ENCODE measurements at places on chromosomes 5 and 9.

DNA sequence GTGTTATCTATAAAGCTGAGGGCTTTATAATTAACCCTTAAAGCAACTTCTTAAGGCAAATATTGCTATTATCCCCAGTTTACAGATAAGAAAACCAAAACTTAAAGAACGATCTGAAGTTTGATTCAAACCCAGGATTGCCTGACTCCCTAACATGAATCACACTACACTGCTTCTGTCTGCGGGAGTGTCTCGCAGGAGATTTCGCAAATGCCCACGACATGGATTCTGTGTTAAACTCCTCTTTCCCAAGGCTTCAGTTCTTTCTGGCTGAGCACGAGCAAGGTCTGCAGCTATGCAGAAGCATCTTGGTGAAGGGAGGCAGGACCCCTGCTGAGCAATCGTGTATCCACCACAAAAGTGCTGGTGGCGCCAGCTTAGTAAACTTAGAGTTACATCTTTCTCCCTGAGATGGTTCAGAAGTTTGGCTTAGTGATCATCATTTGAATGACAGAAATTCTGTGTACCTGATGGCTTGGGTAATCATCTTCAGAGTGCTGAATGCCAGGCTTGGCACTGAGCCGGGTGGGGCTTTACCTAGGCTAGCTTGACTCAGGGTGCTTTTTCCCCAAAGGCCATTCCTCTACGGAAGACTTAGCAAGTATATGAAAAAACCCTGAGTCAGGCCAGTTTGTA is 81.4 kb upstream of the PIK3R1 start:
- no peak for DNase-seq

DNA sequence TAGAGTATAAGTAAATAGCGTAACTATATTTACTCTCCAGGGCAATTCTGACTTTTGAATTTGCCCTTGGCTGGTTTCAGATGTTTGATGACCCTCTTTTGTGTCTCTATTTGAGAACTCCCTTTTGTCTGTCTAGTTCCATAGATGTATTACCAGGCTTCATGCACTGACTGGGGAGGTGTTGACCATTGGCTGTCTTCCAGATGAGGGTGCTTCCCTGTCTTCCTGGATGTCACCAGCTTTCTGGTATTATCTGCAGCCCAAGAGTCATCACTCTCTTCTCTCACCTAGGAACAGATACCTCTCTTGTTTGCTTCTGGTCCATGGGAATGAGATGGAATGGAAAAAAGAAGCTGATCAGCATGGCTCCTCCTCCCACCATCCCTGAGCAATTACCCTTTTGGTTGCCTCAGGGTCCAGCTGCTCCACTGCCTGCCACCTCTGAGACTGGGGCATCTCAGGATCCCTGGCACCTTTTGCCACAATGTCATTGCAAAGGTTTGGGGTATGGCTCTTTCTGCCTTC is 58.7 kb upstream of the TMED7 start:
- DNase-seq, result no peak

GRCh38 chr5:2750758-2751464 is 566 bp downstream of the IRX2 start:
- no peak for DNase-seq

- DNase-seq, result no peak
Observed at GRCh38 chr9:96758845-96759673, 18.8 kb downstream of the ZNF510 start.

GRCh38 chr5:16681876-16682275 is 65.1 kb upstream of the RETREG1 start:
- no peak for DNase-seq

GRCh38 chr5:19713740-19714139 is 274.3 kb downstream of the CDH18 start:
- DNase-seq, result no peak

DNA sequence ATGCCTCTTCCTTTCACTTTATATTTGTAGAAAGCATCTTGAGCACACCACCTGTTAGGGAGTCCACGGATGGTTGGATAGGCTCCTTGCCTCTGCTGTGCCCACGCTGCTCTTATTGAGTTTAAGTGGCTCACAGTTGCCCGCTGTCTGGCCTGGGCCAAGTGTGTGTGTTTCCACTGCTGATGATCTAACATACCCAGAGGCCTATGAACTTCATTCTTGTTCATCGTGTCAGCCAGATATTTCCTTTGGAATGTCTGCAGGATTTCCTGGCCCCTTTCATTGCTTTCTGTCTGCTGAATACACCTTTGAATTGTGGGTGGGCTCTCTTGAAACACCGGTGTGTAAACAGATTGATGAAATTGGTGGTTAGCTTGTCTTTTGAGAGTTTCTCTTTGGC is 46.6 kb downstream of the MVB12B start:
- DNase-seq, result no peak

DNA sequence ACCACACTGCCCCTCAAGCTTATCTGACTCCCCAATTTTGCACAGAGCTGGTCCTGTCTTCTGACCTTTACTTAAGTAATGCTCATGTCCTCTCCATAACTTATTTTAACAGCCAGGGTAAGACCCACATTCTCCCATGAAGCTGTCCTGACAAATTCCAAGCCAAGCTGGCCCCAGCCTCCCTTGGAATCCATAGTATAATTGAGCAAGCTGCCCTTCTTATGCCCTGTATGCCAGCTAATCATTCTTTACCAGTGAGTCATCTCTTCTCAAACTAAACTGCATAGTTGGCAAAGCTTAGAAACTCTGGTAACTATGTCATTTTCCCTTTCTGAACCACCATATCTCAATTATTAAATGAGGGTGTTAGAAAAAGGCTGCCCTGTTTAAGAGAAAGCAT is 92.4 kb downstream of the NFIB start:
- DNase-seq, result peak; percentile 97

GRCh38 chr5:45532826-45533624 is 163.2 kb downstream of the HCN1 start:
- DNase-seq, result no peak

DNA sequence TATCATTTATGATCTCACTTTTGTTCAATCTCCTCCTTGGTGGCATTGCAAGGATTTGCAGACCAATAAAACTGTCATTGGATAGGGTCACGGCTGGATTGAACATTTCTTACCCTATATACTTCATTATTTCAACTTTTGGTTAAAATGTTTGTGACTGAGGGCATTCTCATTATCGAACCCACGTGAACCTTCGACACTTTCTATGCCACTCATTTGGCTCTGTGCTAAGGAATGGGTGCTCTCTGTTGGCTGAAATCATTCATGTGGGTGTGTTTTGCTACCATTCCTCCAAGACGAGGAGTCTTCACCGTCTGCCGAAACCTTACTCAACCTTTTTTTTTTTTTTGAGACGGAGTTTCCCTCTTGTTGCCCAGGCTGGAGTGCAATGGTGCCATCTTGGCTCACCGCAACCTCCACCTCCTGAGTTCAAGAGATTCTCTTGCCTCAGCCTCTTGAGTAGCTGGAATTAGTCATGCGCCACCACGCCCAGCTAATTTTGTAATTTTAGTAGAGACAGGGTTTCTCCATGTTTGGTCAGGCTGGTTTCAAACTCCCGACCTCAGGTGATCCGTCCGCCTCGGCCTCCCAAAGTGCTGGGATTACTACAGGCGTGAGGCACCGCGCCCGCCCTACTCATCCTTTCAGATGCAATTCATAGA is 62.5 kb downstream of the CSNK1A1 start:
- DNase-seq, result no peak

DNA sequence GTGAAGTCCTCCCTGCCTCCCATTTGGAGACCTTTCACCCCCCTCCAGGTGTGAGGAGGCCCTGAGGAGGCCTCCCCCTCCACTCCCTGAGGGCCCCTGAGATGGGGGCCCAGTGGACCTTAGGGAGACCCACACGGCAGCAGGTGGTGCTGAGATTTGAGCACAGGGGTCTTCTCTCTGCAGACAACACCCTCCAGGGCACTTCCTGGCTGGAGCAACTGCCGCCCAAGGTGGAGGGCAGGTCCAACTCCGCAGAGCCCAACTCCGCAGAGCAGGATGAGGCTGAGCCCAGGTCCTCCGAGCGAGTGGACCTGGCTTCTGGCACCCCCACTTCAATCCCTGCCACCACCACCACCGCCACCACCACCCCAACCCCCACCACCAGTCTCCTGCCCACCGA is 27.0 kb downstream of the OLFML2A start:
- no peak for DNase-seq

Data from retinal pigment epithelial cell (primary cell).